ENCODE measurements at places on chromosomes 4 and X.

- no peak for DNase-seq
Measured at GRCh38 chr4:182832352-182833120, 84.7 kb downstream of the DCTD start.

- DNase-seq = no peak
Measured at GRCh38 chrX:43706786-43707370, 50.8 kb downstream of the MAOA start.

DNA sequence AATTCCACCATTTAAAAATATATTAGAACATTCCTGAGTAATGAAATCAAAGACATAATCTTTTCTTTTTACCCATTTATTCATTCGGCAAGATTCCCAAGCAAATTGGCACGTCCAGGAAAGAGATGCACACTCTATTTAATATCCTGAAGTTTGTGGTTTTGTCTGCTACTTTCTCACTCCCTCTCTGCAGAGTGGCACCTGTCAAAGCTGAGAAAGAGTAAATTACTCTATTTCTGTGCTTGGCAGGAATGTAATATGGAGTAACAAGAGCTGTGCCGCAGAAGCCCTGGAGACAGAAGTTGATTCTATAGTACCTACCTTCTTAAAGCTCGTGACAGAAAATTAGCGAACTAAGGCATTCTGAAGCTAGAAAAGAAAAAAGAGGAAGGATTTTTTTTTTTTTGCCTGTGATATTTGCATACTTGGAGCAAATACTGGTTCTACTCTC is 5.5 kb downstream of the GSTCD start:
- DNase-seq = no peak

DNA sequence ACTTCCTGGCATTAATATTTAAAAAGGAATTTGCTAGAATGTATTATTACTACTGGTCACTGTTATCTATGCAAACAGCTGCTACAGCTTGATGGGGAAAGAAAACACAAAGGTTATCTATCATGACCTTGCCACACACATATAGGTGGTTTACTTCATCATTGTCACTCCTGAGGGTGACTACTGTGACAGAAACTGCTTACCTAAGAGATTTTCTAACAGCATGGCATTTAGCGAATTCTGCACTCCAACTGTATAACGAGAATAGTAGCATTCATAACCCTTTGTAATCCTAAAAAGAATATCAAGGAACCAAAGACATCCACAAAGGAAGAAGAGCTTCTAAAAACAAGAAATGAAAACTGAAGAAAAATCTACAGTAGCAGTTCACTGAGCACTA is 74.6 kb upstream of the SPOCK3 start:
- DNase-seq = no peak

DNA sequence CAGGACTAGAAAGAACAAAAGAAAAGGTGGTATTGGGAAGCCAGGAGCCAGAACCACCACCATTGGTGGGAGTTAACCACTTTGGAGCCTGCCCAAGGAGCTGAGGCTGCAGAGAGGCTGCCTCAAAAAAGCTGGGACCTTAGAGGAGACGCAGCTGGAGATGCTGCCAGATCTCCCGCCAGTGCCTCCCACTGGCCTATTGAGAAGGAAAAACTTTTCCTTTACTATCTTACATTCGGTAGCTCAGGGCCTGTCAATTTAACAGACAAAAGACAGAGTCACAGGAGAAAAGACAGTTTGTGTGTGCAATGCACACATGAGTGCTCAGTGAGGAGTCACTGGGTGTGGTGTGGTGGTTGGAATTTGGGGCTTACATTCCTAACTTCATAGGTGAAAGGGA is 52.4 kb upstream of the HPSE start:
- DNase-seq = no peak

DNA sequence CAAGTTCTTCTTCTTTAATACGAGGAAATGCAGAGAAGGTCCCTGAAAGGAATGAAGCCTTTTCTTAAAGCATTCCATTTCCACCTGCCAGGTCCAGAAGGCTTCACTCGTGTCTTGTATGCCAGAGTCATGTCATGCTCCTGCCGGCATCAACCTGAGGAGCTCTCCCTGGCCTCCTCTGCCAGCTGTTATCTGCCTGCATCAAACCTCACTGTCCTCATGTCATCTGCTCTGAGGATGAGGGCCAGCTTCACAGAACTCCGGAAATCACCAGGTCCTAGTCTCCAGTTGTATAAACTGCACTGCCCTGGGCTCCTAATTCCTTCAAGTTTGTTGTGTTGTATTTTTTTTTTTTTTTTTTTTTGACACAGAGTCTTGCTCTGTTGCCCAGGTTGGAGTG is 20.0 kb upstream of the S100G start:
- DNase-seq = no peak

DNA sequence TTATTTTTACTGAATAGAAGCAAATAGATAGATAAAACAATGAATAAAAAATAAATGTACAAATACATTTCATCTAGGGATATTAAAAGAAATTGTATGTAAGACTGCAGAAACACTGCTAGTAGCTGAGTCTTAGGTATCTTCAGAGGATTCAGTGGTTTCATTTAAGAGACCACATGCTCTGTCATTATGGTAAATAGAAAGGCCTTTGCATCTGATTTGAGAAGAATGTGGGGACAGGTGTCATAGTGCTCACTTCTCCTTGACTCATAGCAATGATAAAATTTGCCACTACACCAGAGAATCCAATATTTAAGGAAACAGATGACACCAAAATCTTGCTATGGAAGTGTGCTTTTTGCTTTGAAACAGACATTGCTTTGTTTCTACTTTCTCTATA is 59.8 kb upstream of the PPP1R2C start:
- DNase-seq = no peak

DNA sequence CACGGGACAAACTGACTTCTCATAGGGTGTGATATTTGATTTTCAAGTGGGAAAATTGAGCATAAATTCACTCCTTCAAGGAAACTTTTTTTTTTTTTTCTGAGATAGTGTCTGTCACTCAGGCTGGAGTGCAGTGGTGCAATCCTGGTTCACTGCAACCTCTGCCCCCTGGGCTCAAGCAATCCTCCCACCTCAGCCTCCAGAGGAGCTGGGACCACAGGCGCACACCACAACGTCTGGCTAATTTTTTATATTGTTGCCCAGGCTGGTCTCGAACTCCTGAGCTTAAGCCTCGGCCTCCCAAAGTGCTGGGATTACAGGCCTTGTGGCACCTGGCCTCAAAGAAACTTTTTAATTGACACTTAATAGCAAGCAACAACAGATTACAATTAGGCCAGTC is 13.8 kb downstream of the CLDN34 start:
- DNase-seq = no peak

Data from astrocyte of the cerebellum (primary cell).